ENCODE measurements at places on chromosomes 11 and 22.

GRCh38 chr11:1060852-1061616 is 13.6 kb upstream of the MUC2 start:
- no peak for DNase-seq

DNA sequence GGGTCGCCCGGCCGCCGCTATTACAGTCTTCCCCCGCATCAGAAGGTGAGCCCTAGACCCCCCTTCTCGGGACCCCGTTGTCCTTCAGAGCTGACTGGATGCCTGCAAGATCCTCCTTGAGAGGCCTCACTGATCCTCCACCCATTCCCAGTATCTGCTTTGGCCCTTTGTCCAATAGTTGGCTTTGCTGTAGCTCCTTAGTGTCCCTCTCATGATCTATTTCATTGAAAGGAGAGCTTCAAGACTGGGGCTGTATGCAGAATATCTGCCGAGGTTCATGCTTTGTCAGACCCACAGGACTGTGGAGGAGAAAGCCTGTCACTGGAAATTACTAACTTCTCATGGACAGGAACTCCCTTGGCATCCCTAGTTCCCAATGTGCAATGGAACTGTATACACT is 499 bp downstream of the DLAT start:
- DNase-seq = no peak

GRCh38 chr11:10164621-10165020 is 129.4 kb downstream of the SBF2 start:
- DNase-seq = no peak

DNA sequence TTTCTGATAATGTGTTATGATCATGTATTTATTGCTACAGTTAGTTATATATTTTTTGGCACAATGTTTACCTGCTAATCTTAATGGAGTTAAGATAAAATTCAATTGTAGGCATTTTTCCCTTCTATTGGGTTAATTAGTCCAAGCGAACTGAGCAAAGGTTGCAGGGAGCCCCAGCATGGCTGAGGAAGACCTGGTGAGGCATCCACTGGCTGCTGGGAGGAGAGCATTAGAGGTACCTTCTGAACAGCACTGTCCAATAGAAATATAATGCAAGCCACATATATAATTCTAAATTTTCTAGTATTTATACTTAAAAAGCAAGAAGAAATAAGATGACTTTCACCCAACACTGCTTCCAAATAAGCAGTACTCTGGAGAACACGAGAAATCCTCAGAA is 689 bp upstream of the TMEM126A start:
- DNase-seq = no peak

- no peak for DNase-seq
Measured at GRCh38 chr11:65468874-65469333, 29.9 kb upstream of the MALAT1 start.

- no peak for DNase-seq
Measured at GRCh38 chr11:112734207-112734606, 227.0 kb upstream of the NCAM1 start.

GRCh38 chr11:131602431-131602830 is 232.0 kb downstream of the NTM start:
- no peak for DNase-seq

- DNase-seq = no peak
Measured at GRCh38 chr22:45966320-45966894, 10.6 kb downstream of the WNT7B start.

DNA sequence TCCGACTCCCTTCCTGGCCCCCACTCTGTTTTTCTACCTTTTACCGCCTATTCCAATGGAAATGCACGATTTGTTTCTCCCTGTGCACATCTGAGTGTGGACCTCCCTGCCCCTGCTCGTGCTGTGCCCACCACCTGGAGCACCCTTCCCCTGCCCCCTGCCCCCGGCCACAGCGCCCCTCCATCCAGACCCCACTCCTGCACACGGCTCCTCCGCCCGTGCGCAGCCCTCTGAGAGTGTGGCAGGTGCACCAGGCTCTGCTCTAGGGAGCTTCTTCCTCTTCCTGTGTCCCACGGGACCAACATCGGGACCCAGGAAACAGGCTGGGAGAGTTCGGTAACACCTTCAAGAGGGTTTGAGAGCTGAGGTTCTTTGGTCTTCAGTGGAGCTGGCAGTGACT is 62.9 kb downstream of the LRP5 start:
- no peak for DNase-seq

DNA sequence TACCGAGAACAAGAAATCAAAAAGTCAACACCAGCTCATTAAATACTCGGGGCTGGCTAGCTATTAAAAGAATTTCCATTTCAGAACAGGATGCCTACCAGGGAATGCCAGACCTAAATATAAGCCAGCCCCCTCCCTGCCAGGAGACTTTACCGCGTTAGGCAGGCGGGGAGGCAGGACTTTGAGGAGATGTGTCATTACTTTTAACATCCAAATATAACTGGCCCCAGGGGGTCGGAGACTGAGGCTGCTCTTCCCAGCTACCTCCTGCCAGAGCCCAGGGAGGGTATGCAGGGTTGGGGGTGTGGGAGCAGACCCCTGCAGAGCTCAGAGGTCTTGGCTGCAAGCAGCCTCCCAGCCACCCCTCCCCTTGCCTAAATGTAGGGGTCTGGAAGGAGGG is 183.5 kb downstream of the DSCAML1 start:
- DNase-seq = no peak

- DNase-seq = no peak
Measured at GRCh38 chr22:37196539-37197450, 8.7 kb upstream of the C1QTNF6 start.

DNA sequence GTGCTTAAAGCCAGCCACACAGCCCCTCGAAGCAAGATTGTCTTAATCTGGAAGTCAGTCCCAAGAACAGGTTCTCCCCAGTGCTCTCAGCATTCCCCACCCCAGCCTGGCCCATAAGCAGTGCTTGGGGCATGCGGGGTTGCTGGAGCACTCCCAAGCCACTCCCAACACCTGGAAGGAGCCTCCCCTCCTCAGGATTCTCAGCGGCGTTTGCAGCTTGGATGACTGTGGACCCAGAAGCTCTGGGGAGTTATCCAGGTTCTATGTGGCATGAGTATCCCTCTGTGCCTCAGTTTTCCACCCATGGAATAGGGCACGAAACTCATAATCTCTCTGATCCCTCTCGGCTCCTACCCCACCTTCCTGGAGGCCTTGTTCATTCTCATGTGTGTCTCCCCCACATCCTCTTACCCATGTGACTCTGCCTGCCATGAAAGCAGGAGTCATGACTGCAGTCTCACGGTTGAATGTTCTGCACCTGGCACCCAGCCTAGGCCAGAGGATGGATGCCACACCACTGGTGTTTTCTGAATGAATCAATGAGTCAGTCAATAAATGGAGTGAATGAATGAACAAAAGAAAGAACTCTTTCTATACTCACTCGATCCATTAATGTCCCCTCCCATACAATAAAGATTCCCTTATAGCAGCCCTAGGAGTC is 33.4 kb upstream of the WNT7B start:
- no peak for DNase-seq

- DNase-seq = no peak
Measured at GRCh38 chr22:47782328-47783075, 1020.1 kb downstream of the TBC1D22A start.

DNA sequence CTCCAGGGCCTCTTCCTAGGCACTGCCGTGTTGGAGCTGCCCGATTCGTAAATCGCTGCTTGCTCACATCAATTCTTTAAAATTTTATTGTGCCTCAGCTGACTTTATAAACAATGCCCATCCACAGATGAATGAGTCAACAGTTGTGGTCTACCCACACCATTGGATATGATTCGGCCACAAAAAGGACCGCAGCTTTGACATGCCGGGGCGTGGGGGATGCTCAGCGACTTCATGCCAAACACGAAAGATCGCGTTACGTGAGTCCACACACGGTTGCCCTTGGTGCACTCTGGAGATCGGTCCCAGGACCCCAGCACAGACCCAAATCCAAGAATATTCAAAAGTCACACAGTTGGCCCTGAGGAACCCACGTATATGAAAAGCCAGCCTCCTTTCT is 195.7 kb downstream of the CTTN start:
- DNase-seq = no peak

- no peak for DNase-seq
Measured at GRCh38 chr11:86274503-86274902, 27.5 kb upstream of the HIKESHI start.

DNA sequence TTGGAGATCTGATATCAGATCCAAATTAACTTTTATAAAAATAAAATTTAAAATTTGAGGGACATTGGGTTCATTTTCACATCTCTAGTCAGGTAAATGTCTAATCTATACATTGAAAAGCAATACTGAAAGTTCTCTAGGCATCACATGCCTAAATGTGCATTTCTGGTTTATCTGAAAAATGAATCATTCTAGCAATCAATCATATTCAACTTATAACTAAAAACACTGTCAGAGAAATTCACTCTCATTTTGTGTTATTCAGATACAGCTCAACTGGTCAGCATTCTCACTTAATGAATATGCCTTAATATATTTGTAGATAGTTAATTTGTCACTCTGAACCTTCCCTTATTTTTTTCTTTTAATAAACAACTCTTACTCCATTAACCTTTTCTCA is 243.2 kb downstream of the CASP12 start:
- DNase-seq = no peak

DNA sequence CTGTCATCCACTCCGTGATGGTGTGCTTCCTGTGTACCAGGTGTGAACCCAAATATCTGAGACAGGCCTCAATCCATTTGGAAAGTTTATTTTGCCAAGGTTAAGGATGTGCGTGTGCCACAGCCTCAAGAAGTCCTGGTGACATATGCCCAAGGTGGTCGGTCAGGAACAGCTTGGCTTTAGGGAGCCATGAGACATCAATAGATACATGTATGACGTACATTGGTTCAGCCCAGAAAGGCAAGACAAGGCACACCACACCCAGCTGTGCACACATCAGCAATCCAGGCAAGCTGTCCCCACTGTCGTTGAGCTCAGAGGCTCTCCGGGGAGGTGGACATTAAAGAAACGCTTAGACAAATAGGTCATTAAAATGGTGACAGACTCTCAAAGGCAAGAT is 56.8 kb upstream of the SHANK2 start:
- no peak for DNase-seq

DNA sequence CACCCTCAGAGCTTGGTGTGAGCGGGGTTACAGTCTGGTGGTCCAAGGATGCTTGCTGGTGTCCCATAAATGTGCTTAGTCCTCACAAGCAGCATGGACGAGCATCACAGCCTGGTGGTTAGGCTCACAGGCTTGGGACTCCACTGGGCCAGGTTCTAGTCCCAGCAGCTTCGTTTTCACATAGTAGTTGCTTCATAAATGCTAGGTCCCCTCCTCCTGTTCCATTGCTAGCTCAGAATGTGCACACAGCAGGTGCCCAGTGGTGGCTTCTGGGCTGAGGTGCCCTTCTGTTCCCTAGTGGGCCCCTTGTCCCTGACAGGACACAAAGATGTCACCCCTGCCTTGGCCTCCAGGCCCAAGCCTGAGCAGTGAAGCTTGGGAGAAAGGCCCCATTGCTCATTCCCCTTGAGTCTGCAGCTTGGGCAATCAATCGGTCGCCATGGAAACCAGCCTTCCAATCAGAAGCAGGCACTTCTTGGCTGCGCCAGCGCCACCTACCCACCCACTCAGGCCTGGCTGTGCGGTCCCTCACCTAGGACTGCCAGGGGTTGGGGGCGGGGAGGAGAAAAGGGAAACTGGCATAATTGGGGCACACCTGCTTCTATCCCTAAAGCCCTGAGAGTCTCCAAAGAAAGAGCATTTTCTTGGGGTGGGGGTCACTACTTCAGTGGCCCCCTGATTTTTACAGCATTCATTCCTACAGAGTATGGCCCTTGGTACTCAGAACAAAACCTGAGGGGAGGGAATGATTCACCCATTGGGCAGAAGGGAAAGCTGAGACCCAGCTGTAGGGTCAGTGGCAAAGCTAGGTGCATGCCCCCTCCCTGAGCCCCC is 48.1 kb downstream of the CYTH4 start:
- no peak for DNase-seq

DNA sequence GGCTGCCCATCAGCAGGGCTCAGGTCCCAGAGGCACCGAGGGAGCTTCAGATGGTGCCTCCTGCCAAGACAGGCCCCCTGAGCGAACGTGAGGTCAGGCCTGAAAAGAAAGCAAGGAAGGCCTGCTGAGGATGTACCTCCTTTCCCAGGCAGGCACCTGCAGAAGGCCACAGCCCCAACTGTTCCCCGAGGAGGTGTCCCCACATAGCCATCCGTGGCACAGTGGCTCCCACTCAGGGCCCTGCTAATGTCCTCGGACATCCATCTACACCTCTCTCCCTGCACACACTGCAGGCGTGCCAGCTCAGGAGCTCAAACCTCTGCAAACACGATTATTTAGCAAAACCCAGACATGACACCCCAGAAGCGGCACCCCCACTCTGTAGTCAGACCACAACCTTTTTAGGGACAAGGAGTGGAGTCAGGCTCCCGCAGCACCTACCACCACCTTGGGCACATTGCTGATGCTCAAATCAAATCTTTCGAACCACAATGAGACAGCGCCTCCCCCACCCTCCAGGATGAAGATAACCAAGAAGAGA is 36.9 kb downstream of the SHANK2 start:
- no peak for DNase-seq

All from activated CD8-positive, alpha-beta memory T cell treated with anti-CD3 and anti-CD28 coated beads for 48 hours (primary cell).